Spinal cord (tissue), 10 donors: ENCODE measurements at places on chromosomes 12 and 14. TPM values are rescaled to one million over a fixed set of nuclear protein-coding genes. Genes with fewer than 3 reads are reported as not detected.

DNA sequence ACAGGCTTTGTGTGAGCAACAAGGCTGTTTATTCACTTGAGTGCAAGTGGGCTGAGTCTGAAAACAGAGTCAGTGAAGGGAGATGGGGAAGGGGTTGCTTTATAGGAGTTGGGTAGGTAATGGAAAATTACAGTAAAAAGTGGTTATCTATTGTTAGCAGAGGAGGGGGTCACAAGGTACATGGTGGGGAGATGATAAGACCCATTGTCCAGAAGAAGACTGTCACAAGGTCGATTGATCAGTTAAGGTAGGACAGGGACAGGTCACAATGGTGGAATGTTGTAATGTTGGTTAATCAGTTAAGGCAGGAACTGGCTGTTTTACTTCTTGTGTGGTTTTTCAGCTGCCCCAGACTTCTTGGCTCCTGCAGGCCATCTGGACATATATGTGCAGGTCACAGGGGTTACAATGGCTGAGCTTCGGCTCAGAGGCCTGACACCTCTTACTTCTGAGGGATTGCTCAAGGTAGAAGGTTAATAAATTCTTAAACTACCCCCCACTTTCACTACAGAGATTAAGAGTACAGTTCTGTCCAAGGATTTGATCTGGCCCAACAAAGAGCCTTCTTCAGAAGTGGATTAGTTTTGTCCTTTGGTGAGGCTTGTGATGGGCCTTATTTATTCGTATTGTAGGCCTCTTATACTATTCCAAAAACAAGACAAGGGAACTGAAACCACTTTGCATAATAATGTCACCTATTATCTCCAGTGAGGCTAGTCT is 13.8 kb upstream of the DHRS4 start:
- DNase-seq: no peak

DNA sequence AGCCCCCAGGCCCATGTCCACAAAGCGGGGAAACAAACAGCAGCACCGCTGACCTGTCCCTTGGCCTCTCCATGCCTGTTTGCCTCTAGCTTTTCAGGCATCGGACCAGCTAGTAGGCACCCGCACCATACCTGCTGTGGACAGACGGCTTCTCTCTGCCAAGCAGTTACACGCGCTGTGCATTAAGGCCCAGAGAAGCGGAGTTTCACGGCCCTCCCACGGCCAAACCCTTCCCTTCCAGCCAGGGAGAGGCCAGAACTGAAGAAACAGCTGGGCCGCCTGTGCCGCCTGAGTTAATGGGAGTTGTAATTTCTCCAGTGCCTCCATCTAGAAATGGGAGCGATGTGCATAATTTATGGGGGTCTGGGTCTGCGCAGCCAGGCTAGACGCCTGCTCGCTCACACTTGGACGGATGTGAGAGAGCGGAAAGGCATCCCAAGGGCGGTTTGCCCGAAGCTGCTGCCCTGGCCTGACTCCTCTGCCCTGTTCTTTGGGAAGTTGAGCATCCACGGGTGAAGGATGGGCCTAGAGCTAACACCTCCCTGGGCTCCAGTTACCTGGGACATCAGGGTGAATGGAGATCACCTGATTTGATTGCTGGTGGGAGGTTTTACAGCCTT is 89.7 kb upstream of the BCL11B start:
- DNase-seq: no peak

DNA sequence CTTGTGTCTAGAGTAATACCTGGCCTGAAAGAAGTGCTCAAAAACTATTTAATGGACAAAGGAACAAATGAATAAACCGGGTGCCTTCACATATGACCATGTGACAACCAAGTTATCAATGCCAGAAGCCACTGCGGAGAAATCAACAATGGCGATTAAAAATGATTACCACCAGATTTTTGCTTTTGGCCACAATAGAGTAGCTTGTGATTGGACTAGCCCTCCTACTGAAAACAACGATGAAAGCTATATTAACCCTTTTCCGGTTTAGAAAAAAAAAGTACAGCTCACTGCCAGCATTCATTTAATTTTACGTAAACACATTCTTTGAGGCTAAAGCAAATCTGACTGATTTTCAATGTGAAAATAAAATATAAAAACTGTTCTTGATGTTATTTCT is 41.6 kb upstream of the TTC7B start:
- DNase-seq: no peak

- DNase-seq: no peak
These were observed 44.9 kb downstream of the JKAMP start for GRCh38 chr14:59529189-59529588.

DNA sequence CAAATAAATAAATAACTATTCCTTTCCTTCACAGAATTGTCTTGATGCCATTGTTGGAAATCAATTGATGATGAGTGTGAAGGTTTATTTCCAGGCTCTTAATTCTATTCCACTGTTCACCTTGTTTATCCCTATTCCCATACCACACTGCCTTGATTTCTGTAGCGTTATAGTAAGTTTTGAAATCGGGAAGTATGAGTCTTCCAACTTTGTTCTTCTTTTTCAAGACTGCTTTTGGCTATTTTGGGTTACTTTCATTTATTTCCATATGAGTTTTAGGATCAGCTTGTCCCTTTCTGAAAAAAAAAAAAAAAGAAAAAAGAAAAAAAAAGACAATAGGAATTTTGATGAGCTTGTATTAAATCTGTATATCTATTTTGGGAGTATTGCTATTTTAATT is 9.3 kb upstream of the CDK2AP1 start:
- DNase-seq: no peak

DNA sequence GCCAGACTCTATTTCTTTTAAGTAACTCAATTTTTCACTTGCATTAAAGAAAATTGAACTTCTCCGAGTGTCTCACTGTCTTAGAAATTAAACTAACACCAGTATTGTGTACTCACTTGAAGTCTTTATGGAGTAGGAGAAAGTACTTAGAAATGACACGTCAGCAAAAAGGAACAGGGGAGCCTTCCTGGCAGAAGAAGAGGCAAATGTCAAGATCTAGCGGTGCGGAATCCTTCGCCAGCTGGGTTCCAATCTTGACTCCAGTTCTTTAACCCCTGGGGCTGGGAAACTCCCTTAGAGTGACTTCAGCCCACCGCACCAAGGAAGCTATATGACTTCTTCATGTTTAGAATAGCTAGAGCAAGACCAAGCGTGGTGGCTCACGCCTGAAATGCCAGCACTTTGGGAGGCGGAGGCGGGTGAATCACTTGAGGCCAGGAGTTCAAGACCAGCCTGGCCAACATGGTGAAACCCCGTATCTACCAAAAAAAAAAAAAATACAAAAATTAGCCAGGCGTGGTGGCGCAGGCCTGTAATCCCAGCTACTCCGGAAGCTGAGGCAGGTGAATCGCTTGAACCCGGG is 34.4 kb downstream of the WBP11 start:
- DNase-seq: no peak

GRCh38 chr14:91829511-91829910 is 37.8 kb downstream of the TC2N start:
- no peak for DNase-seq

GRCh38 chr14:67806246-67806645 is 10.1 kb downstream of the ZFYVE26 start:
- no peak for DNase-seq

- no peak for DNase-seq
These were observed 46.1 kb downstream of the CPM start for GRCh38 chr12:68886636-68887572.

- no peak for DNase-seq
These were observed 539.6 kb downstream of the VRK1 start for GRCh38 chr14:97336816-97337215.

- no peak for DNase-seq
These were observed 370.5 kb upstream of the PDE3A start for GRCh38 chr12:19997656-19998400.

GRCh38 chr14:103848175-103849077 is 1.1 kb upstream of the PPP1R13B start:
- DNase-seq: no peak

GRCh38 chr12:21308785-21309184 is 25.9 kb downstream of the SLCO1A2 start:
- no peak for DNase-seq

- DNase-seq: no peak
These were observed 903.7 kb upstream of the USP15 start for GRCh38 chr12:61356485-61356884.

GRCh38 chr14:88815980-88816379 is 8.5 kb upstream of the TTC8 start:
- DNase-seq: no peak

DNA sequence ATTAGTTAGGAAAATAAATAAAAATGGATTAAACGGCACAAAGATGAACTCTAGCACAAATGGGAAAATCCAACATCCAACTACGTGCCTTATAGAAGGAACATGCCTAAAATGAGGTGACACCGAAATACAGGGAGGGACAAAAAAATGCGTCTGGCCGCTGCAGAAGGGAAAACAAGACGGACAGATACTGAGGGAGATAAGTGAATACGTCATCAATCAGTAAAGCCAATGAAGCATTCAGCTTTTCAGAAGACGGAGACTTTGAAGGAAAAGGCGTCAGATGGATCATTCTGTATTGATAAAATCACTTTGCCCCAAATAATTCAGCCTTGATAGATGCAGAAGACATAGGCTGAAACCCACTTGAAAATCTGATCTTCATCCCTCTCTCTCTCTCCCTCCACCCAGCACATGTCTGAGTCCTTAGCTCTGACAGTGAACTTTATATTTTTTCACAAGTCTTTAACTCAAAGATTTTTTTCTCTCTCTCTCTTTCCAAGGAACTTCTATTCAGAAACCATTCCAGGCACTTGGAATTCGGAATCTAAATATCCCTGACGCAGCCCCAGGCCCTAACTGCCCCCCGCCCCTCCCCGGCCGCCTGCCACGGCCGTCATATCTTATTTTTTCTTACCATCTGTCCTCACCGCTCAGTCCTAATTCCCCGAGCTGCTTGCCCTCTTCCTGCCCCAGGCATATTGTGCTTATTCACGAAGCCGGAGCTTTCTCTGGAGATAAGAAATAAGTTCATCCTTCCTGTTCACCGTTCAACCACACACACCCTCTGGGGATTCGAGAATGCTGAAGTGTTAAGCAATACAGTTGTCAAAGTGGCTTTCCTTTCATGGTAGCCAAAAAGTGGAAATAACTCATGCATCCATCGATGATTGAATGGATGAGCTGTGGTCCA is 35.5 kb upstream of the RFLNA start:
- DNase-seq: no peak

Gene FGF6
- total RNA-seq: not detected

Gene KCNH3
- total RNA-seq: 3.2 TPM

Gene TTLL5
- total RNA-seq: 40.1 TPM

Gene OR11G2
- total RNA-seq: not detected

Gene RILPL1
- 4.6 TPM for total RNA-seq

Gene NKX2-1
- total RNA-seq: 0.39 TPM

Gene OR4L1
- not detected for total RNA-seq
